NCI-H187 treated with DMSO at 0.1 percent for 48 hours (cell line): ENCODE measurements at places on chromosomes 7 and 10.

GRCh38 chr7:29483219-29484104 lies 80.2 kb upstream of the PRR15 start:
- DNase-seq = no peak

- DNase-seq = no peak
Measured at GRCh38 chr10:127161482-127161881, 34.9 kb downstream of the INSYN2A start.

- no peak for DNase-seq
Measured at GRCh38 chr7:117134889-117135552, 181.7 kb downstream of the ST7 start.

DNA sequence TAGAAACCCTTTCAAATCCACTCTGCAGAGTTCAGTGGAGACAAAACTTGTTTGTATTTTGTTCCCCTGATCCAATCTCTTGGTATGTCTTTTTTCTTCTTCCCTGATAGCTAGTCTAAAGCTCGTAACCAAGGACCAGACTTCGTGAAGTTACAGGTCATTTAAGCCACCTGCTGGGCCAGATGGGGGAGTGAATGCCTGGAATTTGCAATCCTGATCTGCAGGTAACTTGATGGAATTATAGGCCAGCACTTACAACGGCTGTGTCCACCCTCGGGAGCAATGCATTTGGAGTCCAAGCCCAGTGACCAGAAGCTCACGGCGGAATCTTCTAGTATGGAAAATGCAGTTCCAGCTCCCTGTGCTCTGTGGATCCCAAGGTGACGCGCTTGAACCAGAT lies 566.9 kb downstream of the TCERG1L start:
- DNase-seq = no peak

DNA sequence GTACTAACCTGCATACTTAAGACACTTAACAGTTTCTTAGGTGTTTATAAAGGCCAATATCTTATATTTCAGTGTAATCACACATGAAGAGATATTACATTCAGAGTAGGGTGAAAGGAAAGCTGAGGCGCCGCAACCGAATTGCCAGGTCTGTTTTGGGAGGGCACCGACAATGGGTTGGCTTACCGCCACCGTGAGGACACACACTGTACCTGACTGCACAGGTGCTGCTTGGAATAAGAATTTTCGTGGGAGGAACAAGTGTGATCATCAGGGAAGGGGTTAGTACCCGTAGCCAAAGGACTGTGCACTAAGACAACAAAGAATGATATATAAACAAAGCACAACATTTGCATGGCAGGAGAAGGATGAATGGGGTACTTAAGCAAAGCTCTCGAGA lies 591.8 kb downstream of the SUGCT start:
- DNase-seq = no peak

- no peak for DNase-seq
Measured at GRCh38 chr7:20217193-20217948, at the start of gene MACC1. MACC1 (minus strand) TSS chr7:20217384; CDS start chr7:20161862, 55,522 bp downstream.
